ENCODE measurements at places on chromosomes 6 and 20.

GRCh38 chr6:155313602-155314091, 637 bp downstream of the TFB1M start:
- DNase-seq = no peak

DNA sequence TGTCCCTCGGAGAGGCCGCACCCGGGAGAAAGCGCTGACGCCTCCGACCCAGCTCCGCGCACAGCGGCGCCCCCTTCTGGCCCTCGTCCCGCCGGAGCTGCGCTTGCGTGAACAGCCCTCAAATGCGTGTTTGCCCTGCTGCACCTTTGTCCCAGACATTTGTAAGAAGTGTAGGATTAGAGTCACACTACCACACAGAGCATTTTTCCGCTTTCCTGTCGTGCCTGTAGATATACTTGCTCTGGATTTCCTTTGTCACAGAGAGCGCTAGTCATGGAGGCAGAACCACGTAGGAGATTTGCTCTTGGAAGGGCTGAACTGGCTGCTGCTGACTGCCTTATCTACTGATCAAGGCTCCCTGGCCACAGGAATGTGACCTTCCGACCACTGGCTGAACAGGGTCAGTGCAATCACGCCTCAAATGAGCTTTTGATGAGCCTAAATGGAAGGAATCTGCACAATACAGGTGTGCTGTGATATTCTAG, 62.3 kb downstream of the PAX1 start:
- peak; percentile 58 for DNase-seq

DNA sequence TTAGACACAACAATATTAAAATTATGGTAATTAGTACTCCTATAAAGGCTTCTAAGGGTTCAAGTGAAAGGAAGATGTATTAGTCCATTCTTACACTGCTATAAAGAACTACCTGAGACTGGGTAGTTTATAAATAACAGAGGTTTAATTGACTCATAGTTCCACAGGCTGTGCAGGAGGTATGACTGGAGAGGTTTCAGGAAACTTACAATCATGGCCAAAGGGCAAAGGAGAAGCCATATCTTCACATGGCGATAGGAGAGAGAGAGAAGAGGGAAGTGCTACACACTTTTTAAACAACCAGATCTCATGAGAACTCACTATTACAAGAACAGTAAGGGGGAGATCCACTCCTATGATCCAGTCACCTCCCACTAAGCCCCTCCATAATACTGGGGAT, 52.9 kb downstream of the TINAG start:
- DNase-seq = no peak

DNA sequence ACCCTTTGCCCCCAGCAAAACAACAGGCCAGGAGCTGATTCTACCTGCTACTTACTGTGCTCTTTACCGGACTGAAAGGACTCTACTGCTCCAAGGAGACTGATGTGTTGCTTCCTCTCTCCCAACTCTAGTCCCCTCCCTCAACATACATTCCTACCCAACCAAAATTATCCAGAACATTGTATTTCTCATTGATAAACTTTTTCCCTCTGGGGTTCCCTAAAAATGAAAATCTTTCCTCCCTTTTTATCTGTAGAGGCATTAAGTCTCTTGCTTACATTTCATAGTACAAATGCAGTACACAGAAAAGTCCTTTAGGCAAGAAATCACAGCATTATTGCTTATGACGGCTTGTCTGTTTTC, 940 bp upstream of the HS3ST5 start:
- no peak for DNase-seq

DNA sequence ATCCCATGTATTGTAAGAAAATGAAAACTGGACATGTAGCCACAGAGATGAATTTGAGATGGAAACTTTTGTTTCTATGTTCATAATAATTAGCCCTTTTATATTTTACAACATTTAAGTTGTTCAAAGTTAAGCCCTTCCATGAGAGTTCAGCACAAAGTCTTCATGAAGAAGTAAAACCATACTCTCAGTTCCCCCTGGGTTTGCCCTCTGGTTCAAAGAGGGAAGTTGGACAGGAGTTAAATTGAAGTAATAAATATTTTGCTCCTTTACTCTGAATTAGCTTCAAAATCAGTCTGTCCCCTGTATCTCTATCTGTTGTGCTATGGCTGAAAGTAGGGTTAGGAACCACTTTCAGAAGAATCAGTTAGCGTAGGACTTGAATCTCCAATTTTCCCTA, 31.1 kb downstream of the PHACTR2 start:
- DNase-seq = no peak

- DNase-seq = no peak
These were observed 3.1 kb downstream of the HM13 start for GRCh38 chr20:31517373-31517772.

DNA sequence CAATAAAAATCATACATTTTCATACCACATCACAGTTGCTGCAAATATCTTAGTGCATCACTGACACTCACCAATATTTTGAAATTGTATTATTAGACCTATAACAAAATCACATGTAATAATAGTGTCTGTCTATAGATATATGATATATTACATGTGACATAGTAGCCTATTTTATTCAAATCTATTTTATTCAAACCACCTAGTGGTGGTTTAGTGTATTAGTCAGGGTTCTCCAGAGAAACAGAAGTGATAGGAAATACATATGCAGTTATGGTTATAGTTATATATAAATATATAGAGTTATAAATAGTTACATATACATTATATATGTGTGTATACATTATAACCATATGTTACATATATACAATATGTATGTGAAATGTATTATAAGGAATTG, 366.5 kb upstream of the ARID1B start:
- no peak for DNase-seq
